EL (cell line): ENCODE measurements at places on chromosomes 2 and 18.

DNA sequence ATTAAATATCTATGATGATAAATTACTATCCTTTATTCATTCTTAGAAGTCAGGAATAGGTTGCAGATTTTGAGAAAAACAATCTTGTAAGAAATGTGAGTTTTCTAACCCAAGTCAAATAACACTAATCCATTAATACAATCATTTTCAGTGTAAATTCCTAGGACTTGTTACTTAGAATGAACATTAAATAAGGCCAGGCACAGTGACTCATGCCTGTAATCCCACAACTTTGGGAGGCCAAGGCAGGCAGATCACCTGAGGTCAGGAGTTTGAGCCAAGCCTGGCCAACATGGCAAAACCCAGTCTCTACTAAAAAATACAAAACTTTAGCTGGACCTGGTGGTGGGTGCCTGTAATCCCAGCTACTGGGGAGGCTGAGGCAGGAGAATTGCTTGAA lies 45.8 kb upstream of the CDKL4 start:
- DNase-seq: peak; percentile 11

- no peak for DNase-seq
Measured at GRCh38 chr2:140786585-140786984, 1344.2 kb downstream of the LRP1B start.

- no peak for DNase-seq
Measured at GRCh38 chr2:84732897-84733778, 147.7 kb downstream of the TRABD2A start.

DNA sequence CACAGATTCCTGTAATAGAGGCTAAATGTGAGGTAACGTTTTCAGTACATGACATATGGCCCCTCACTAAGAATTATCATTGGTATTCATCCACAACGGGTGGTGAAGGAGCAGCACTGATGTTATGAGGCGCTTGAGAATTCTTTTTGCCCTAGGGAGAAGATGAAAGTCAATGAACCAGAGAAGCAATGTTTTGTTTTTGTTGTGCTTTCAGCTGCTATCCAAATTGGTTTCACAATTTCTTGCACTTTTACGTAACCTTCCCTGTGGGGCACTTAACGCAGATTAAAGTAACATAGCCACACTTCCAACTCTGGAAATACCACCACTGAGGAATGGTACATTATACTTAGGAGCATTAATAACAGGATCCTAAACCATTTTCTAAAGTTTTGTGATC lies 13.3 kb upstream of the CCDC85A start:
- DNase-seq: no peak

DNA sequence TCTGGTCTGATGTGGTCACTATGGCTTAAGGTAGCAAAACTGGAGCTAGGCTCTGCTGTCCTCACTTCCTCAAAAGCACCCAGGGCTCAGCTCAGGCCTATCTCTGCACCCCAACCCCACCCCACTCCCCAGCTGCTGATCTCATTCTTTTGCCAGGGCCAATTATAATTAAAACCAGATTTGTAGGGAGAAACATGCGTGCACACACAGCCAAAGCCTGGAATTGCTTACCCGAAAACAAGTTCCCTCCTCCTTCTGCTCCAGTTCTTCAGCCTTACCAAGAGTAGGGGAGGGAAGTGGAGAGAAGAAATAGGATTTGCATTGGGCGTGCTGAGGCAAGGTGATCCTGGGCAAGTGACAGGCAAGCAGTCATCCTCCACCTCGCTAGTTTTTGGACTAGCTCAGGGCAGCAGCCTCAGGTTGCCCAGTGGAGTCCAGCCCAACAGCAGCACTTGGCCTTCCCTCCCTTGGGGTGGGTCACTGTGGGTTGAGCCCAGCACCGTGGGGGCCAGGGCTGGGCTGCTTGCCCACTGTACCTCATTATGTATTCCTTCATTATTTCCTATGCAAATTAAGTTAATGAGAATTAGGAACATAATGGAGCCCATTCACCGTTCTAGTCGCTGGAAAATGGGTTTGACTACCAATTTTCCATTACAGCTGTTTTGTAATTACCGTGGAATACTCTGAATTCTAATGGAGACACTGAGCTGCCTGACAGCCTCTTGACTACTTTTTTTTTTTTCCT lies 199.1 kb upstream of the CELF4 start:
- no peak for DNase-seq

GRCh38 chr2:186327251-186327868 lies 158.7 kb upstream of the ZC3H15 start:
- no peak for DNase-seq

DNA sequence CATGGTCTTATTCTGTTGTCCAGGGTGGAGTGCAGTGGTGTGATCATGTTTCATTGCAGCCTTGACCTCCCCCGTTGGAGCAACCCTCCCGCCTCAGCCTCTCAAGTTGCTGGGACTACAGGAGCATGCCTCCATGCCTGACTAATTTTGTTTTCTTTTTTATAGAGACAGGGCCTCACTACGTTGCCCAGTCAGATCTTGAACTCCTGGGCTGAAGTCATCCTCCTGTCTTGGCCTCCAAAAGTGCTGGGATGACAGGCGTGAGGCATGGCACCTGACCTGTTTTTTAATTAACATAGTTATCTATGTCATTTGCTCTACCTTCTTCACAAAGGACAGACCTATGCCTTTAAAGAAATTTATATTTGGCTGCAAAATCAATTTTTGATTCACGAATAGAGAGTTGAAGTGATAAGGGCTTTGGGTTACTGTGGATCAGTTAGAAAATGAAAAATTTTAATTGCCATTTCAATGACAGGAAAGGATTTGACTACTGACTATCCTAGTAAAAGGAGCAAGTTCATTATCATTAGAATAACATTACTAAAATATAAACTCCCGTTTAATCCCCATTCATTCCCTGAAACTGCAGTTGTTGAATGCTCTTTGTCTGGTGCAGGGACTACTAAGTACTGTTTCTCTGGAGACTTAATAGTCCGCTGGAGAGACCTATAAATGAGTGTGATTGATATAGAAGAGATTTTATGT lies 3.7 kb downstream of the RNF138 start:
- peak; percentile 4 for DNase-seq

DNA sequence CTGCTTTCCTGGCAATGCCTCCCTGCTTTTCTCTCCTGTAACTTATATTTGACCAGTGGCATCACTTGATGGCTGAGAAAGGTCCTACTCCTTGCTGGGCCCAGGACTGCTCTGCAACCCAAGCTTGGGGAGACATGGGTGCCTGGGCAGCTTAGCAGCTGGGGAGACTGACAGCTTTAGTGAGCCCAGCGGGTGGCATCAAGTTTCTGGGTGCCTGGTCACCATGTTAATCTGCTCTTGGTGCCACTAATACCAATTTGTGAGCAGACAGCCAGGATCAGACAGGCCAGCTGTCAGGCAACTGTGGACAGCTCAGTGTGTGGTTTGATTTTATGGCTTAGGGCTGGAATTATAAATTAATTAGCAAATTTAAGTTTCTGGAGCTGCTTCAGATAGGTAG lies 144.8 kb upstream of the GLI2 start:
- DNase-seq: no peak

GRCh38 chr18:62767321-62767720 lies 52.0 kb downstream of the PHLPP1 start:
- peak; percentile 60 for DNase-seq

GRCh38 chr18:60892441-60892840 lies 440.8 kb upstream of the CDH20 start:
- peak; percentile 11 for DNase-seq

DNA sequence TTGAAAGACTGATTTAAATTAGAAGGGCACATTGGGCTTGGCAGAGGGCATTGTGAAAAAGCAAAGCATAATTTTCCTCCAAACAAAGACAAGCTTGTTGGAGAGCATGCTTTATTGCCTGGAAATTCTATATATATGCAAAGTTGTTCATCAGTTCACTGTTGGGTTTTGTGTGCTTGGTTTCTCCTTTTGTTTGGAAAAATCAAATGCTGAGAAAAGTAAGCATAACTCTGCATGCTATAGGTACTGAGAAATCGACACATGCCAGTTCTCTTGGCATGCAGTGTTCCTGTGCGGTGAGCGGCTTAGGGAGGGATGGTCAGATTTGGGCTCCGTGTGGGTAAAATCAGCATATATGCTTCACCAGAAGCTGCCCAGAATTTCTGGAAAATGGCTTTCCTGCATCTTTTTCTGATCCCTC lies 161.0 kb downstream of the RAPGEF4 start:
- DNase-seq: no peak

GRCh38 chr2:190283783-190284182 lies 35.8 kb downstream of the HIBCH start:
- DNase-seq: no peak

- DNase-seq: no peak
Measured at GRCh38 chr2:13543550-13543949, 826.8 kb downstream of the TRIB2 start.

DNA sequence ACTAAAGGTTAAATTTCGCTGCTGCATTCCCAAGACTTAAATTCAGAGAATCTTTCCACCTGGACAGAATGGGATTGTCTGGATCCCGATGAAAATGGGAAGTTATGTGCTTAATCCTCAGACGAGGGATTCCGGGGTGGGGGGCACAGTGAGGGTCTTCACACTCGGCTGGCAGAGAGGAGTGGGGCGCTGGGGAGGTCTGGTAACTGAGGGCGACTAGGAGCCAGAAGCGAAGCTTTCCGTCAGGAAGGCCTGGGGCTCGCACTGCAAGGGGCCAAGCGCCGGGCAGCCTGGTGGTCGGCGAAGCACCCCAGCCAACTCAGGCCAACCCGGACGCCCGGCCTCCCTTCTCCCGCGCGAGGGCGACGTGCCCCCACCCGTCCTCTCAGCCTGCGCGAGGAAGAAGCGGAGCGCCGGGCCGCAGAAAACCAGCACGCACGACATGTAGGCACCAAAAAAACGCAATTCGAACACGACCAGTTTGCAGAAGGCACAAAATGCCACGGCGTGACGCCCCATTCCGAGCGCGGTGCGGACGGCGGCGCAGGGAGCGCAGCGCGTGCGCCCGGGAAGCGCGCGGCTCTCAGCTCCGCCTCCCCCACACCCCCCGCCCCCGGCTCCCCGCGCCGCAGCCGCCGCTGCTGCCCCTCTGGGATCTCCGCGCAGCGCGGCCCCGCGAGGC lies 188.1 kb downstream of the ZEB2 start:
- DNase-seq: no peak

DNA sequence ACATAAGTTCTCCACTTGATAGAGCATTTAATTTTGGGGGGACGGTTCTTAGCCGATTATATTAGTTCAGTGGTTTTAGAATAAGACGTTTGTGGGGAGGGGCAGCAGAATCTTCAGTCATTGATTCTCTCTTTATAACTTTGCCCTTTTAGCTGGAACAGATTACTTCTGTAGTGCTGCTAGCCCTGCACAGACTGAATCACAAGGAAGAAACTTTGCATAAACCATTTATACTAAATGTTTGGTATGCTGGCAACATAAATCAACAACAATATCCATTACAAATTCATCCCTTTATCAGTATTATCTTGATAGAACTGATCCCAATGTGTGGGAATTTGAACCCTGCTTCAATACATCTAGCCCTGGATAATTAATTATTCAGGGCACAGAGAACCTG lies 112.2 kb downstream of the GPD2 start:
- DNase-seq: no peak

DNA sequence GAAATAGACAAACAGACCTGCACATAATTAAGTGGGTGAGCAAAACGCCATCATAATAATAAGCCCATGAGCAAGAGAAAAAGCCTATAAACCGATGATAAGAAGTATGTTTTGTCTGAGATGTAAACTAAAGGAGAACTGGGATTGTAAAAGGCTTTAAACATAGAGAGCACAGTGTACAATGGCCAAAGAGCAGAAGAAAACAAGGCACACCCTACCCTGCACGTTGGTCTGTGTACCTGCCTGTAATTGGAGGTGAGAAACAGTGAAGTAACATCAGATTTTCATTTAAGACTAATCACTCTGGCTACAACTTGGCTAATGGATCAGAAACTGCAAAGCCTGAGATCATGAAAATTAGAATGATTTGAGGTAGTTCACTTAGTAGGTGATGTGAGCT lies 1094.7 kb upstream of the GYPC start:
- no peak for DNase-seq

DNA sequence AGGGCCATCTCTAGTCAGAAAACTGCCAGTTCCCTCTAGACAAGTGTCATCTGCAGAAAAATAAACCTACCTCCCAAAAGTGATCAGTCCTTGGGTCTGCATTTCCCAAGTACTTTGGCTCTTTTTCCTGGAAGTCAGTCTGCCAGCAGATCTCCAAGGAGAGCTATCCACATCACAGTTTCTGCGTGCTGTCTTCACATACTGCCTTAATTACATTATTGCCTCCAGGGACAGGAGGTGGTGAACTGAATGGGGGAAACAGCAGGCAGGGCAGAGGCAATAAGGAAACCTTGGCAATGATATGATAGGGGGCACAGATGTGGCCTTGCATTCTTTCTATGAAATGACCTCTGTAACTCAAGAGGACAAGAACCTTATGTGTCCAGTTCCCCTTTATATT lies 105.9 kb upstream of the SIX2 start:
- no peak for DNase-seq

- peak; percentile 29 for DNase-seq
Measured at GRCh38 chr2:107589079-107589491, 237.6 kb upstream of the RGPD4 start.

- DNase-seq: no peak
Measured at GRCh38 chr2:181738563-181738962, 58.2 kb upstream of the NEUROD1 start.

GRCh38 chr2:16494836-16495508 lies 170.7 kb downstream of the CYRIA start:
- DNase-seq: no peak

DNA sequence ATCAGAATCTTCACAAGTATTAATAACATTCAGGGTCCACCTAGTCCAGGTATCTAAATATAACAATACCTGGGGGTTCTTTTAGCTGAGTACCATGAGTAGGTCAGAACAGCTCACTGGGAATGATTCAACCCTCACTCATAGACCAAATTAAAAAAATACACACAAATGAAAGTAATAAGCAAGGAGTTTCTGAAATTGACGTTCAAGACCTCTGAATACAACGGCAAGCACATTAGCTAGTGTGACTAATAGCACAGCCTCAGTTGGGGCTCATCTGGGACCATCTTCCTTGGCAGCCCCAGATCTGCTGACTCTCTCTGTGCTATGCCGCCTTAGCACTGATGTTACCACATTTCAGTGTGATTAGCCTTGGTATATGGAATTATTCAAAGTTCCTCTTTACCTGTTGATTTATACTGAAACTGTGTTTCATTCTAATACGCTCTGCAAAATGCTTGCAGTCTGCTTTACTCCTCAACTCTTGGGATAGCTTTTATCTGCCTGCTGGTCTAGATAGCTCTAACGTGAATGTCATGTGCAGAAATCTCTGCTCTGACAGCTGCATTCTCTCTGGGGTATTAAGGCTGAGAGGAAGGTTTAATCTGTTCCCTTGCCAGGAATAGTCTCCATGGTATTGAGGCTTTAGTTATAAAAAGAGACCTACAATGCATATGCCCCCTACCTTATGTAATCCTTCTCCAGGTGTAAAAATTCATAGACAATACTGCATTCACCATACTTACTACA lies 153.3 kb downstream of the METTL4 start:
- DNase-seq: no peak
